ENCODE measurements at places on chromosomes 2 and 18.

- DNase-seq, result no peak
Measured at GRCh38 chr2:20350041-20350712, 467 bp downstream of the PUM2 start.

DNA sequence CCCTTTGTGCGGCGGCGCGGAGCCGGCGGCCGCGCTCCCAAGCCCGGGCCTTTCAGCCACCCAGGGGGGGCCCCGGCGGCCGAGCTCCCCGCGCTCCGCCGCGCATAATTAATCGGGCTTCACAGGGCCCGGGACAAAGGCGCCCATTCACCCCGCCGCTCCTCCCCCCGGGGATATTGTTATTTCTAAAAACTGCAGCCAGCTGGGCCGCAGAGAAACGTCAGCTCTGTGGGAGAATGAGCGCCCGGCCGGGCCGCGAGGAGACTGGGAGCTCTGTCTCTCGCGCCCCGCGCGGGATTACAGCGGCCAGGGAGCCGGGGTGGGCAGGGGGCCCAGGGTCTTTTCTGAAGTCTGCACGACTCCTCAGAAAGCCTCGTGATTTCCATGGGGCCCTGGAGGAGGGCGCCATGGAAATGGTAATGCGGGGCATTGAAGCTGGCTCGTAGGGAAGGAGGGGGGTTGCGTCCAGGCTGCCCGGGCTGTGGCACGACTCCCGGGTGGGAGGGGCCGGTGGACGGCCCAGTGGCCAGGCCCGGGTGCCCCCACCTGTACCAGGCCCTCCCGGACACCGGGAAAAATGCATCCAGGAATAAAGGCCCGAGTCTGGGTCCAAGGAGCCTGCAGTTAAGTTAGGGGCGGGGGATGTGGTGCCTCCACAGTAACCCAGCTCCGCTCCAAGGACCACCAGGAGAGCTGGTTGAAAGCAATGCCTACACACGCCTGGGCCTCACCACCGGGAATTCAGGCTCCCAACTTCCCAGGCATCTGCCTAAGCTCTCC, 125.3 kb downstream of the ZFP36L2 start:
- no peak for DNase-seq

DNA sequence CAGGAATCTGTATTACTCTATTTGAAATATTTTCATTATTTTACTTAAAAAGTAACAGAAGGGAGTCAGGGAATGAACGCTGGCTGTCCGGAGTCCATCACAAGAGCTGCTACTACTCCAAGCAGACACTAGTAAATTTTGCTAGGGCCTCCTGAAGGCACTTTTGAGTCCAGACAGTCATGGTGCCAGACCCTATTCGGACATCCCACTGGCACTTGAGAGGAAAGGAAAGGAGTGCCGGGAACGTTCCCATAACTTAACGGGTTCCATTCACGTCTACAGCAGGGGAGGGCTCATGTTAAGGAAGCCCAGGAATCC, 563 bp upstream of the GMCL1 start:
- DNase-seq, result no peak

GRCh38 chr18:50620319-50620718, 60.4 kb downstream of the MAPK4 start:
- DNase-seq, result no peak

- DNase-seq, result no peak
Measured at GRCh38 chr2:20221555-20221973, 3.4 kb downstream of the SDC1 start.
